PC-9 (cell line): ENCODE measurements at places on chromosomes 7 and 10. TPM values are rescaled to one million over a fixed set of nuclear protein-coding genes. Genes with fewer than 3 reads are reported as not detected.

The NPY4R gene
- total RNA-seq: 2.9 and 3.1 TPM in 2 replicates

The TMEM196 gene
- not detected in 2 replicates for total RNA-seq

- DNase-seq: no peak
Measured at GRCh38 chr10:5615316-5615715, 51.1 kb downstream of the ASB13 start.

GRCh38 chr7:82317257-82317721, 126.3 kb downstream of the CACNA2D1 start:
- DNase-seq: no peak

- DNase-seq: no peak
Measured at GRCh38 chr7:91280185-91280584, 16.0 kb downstream of the FZD1 start.

The BLVRA gene
- total RNA-seq: 36.4 and 49.5 TPM in 2 replicates

DNA sequence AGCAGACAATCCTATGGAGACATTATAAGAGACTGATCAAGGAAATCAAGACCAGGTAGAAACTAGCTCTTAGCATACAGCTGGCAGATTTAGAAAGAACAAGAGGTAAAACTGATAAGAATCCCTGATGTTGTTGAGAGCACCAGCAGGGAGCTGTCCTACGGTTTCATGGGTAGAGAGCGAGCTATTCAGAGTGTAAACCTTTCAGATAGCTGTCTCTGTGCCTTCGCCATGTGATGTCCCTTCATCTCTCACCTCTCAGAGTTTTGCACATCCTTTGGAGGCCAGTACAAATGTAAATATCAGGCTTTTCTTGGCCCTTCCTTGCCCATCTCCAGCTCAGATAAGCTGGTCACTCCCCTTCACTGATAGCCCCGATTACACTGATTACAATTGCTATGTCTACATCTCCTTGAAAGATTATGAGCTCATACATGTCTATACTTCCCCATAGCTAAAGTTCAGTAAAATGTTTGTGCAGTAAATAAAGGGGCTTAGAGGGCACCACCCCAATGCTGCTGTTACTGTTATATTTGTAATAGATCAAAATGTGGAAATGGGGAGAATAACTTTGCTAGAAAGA, 21.9 kb downstream of the THSD7A start:
- no peak for DNase-seq

The CLIP2 gene
- 37.9 and 48.0 TPM in 2 replicates for total RNA-seq

The GRM3 gene
- not detected in 2 replicates for total RNA-seq

The LAMB4 gene
- 0.15 and 0.83 TPM in 2 replicates for total RNA-seq

The DPP6 gene
- not detected in 2 replicates for total RNA-seq

- DNase-seq: peak; percentile 41
Measured at GRCh38 chr10:60032723-60033122, 126.4 kb upstream of the CCDC6 start.

GRCh38 chr10:121158988-121159579, 307.9 kb downstream of the WDR11 start:
- no peak for DNase-seq

The HOXA10 gene
- not detected in 2 replicates for total RNA-seq

The SFXN3 gene
- total RNA-seq: 30.6 and 35.2 TPM in 2 replicates

GRCh38 chr7:118995350-118995749, 770.8 kb downstream of the ANKRD7 start:
- DNase-seq: no peak

- DNase-seq: no peak
Measured at GRCh38 chr10:33966946-33967345, 632.5 kb upstream of the NRP1 start.

DNA sequence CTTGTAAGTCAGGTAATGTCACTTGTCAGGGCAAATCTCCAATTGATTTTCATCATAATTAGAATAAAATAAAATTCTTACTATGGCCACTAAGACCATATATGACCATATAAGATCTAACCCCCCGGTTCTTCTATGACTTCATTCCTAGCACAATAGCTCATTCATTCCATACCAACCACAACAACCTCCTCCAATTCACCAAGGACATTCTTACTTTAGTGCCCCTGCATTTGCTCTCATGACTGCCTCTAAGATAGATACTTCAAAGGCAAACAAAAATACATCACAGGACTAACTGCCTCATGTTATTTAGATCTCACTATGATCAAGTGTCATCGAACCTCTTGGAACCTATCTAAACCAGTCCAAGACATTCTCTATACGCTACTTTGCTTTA, 90.8 kb downstream of the SNX13 start:
- DNase-seq: no peak

DNA sequence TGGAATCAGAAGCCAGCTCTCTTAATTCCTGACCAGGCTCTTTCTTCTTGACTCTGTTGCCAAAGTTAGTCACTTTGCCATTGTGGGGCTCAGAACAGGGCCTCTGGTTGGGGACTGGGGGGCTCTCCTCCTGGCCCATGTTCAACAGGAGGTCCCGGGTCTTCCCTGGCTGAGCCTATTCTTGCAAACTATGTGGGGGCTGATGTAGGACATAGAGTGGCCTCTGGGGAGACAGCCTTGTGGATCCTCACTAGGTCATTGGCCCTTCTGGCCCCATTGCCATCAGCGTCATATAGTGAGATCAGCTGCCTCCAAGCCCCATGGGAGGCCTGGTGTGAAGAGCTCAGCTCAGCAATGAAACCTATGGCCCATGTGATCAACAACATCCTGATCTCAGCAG, 77.6 kb upstream of the LEP start:
- DNase-seq: no peak

DNA sequence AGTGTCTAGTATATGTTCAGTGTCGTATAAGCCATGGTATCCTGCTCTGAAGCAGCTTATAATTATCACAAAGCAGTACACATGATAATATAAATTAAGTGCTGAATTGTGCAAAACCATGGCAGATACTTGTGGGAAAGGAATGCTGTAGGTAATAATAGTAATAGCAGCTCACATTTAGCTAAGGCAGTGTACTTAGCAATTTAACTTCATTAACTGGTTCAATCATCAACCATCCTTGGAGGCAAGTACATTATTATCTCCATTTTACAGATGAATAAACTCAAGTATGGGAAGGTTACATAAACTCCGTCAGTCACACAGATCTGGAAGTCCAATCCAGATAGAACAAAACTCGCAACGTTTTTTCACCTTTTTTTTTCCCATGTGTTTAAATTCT, 21.6 kb upstream of the RNF148 start:
- DNase-seq: no peak

The TMEM236 gene
- total RNA-seq: 0.20 and 0.24 TPM in 2 replicates

- DNase-seq: no peak
Measured at GRCh38 chr10:121167534-121168243, 316.5 kb downstream of the WDR11 start.

The ELFN1 gene
- 0.09 and 0.13 TPM in 2 replicates for total RNA-seq

GRCh38 chr7:47327346-47327697, 254.6 kb downstream of the TNS3 start:
- no peak for DNase-seq

DNA sequence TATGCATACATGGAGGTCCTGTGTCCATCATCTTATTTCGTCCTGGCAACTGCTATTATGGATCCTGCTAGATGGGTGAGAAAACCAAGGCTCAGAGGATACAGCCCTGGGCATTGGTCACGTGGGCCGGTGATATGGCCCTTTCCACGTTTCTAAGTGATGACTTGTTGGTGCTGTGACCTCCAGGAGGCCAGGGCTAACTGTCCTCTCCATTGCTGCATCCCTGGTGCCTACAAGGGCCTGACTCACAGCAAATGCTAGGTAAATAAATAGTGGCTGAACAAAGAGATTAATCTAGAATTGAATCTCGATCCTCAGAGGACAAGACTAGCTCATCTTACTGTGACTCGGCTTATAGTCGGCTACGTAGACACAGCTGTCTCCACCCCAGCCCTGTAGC, 78.6 kb downstream of the FAM53B start:
- no peak for DNase-seq
